Suppressor macrophage treated with lipopolysaccharide for 4 hours (primary cell): ENCODE measurements at places on chromosomes 1 and 21.

DNA sequence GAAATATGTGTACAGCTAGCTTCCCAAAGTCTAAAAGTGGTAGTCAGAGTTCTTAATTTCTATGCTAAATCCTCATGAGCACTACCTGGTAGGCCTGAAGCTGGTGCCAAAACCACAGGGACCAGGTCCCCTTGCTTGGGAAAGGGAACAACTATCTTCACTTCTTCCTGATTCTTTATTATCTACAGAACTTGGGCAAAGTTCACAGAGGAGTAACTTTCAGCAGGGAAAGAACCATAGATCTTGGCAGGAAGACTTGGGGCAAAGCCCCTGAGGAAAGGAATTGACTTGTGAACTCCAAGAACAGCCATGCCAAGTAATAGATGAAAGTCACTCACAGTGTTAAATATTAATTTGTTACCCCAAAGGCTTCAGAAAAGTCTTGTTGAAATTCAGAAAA, 193.0 kb downstream of the ZC3H11B start:
- DNase-seq, result no peak

- peak; percentile 77 for DNase-seq
Observed at GRCh38 chr1:62676611-62677356, 11.4 kb downstream of the DOCK7 start.

DNA sequence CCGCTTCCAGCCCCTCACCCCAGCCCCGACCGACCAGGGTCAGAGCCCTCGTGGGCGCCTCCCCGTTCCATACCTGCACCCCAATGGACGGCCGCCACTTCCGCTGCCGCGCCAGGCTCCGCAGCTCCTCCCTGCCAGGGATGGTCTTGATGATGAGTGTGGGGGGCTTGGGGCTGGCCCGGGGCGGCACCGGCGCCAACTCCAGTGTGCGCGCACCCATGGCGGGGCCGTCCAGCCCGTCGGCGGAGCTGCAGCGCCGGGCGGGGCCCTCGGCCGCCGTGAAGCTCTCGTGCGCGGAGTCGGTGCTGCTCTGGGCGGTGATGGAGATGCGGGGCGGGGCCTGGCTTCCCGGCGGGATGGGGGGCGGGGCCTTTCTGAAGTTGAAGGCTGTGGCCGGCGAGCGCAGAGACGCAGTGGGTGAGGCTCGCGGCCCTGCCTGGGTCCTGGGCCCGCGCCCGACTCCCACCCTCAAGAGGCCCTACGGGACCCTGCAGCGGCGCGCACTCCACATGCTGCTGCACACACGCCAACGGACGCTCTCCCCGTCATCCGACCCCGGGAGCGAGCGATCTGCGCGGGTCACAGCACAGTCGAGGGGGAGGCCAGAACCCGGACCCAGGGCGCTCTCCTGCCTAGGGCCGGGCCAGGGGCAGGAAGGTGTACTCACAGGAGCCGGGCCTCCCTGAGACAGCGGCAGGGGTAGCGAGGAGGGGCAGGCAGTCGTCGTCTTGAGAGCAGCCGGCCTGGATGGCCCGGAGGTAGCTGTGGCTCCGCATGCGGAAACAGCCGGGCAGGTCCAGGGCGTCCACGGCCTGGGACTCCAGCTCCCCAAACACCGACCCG, 26.1 kb upstream of the SMIM12 start:
- DNase-seq, result peak; percentile 17

GRCh38 chr1:23810818-23811540, 10.4 kb upstream of the GALE start:
- peak; percentile 83 for DNase-seq

DNA sequence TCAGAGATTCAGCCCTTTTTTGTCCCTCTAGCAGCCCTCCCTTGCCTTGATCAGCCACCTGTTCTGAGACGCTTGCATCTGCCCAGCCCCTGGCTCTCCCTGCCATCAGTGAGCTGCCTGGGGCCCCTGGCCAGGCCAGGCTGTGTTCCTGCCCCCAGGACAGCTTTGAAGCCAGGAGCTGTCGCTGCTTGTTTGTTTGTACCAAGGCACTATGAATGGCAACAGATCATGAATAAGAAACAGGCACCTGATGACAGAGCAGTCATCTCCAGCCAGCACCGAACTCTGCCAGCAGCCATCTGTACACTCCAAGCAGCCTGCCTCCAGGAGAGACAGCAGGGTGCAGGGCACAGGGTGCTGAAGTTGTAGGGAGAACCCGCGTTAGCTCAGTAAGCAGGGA, 8.1 kb upstream of the VWA5B1 start:
- no peak for DNase-seq

- DNase-seq, result no peak
Observed at GRCh38 chr1:97630948-97631347, 289.9 kb downstream of the DPYD start.

DNA sequence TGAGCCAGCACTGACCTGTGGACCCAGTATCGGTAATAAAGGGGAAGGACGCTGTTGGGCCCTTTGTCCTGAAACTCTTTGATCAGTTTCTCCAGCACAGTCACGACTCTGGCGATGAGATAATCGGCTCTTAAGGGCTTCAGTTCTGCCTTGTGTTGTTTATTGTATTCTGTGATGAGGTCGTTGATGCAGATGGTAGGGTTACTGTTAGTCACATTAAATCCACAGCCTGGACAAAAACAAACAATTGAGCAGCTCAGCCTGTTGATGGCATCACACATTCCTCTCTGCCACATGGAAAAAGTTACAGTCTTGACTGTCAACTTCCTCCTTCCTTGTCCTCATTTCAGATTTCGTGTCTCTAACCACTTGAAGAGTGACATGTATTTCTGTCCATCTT, 57.6 kb downstream of the SIM2 start:
- DNase-seq, result peak; percentile 2

GRCh38 chr1:76477156-76477555, 390.1 kb upstream of the ST6GALNAC5 start:
- DNase-seq, result no peak

DNA sequence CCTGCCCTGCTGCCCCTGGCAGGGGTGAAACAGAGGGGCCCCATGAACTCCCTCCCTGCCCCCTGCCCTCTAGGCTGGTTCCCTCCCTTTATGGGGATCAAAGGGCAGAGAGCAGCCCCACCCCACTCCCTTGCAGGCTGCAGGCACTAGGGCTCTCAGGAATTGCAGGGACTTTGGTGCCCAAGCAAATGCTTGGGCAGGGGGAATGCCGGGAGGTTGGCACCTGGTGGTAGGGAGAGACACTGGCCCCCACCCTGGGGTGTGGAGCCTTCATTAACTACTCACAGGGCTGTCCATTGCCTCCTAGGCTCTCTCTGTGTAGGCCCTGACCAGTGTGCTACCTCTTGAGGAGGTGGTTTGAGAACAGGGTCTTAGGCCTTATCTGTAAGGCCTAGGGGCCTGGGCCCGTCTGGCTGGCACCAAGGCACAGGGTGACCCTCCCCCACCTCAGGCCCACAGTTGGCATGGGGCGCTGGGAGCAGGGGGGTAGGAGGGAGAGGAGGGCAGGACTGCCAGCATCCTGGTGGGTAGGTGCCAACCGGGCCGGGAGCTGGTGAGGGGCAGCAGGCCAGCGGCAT, 4.7 kb downstream of the ZBTB7B start:
- DNase-seq, result no peak

GRCh38 chr1:220791285-220791684, 4.6 kb downstream of the MTARC1 start:
- no peak for DNase-seq

GRCh38 chr1:54937469-54937868, 43.0 kb upstream of the TMEM61 start:
- DNase-seq, result no peak

DNA sequence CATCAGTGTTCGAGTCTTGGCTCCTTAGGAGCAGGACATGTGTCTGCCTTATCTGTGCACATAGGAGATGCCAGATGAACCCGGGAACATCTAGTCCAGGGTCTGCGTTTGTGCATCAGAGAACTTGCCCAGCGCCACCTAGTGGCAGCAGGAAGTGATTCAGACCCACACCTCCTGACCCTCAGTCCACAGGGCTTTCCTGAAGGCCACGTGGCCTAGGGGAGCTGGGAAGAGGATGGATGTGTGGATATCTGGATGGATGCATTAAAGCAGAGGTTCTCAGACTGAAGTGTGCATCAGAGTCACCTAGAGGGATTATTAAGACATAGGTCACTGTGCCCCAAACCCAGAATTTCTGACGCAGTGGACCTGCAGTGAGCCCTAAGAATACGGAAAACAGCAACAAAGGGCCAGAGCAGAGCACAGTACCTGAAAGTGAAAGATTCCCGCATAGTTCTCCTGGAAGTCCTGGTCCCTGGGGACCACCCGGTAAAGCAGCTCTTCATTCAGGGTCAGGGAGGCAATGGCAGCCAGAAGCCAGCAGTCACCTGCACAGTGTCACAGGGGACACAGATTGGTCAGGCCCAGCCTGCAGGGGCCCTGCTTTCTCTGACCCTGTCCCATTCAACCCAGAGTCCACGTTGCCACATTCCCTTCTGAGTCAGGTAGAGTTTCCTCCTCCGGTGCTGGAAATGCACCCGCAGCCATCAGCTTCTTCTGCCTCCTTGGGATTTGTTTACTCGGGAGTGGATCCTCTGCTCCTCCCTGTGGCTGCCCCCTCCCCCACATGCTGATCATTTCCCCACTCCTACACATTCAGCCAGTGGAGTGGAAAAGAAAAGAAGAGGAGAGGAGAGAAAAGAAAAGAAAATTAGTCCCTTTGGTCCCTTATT, 37.0 kb downstream of the CAPN8 start:
- DNase-seq, result peak; percentile 71
